ENCODE measurements at places on chromosomes 4 and X.
A peak's percentile ranks its signal among the peaks of the same experiment; 100 is the strongest.

- DNase-seq: no peak
These were observed 26.0 kb downstream of the TBC1D19 start for GRCh38 chr4:26609868-26610267.

- peak; percentile 22 for DNase-seq
These were observed 64.5 kb downstream of the GPC4 start for GRCh38 chrX:133350751-133351150.

DNA sequence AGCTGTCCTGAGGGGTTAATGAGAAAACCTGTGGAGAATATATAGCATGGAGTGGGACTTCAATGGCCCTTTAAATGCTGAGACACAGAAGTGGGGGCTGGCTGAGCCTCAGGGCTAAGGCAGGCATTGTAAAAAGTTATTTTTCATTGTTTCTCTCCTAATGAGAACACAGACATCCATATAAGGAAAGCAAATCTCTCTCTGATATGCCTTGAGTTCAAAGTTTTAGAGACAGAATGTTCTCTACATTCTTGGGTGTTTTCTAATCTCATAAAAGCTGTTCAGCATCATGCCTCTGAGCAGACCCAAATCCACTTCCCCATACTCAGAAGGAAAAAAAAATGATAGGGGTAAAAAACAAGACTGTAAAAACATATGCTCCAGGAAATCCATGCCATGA is 16.8 kb upstream of the RAB40A start:
- no peak for DNase-seq

DNA sequence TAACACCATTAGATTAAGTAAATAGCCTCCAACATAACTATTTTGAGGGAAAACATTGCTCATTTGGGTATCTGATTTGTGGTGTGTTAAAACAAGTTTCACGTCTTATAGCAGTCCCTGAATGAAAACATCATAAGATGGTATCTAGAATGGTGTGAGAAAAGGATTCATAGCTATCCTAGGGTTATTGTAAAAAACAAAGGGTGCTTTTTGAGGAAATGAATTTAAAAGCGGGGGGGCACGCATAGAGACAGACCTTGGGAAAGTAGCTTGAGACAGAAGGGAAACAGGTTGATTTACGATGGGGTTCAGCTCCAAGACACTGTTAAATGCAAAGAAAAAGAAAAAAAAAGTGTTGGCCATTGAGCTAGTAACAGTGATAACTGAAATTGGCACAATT is 768 bp upstream of the CXCL10 start:
- no peak for DNase-seq

DNA sequence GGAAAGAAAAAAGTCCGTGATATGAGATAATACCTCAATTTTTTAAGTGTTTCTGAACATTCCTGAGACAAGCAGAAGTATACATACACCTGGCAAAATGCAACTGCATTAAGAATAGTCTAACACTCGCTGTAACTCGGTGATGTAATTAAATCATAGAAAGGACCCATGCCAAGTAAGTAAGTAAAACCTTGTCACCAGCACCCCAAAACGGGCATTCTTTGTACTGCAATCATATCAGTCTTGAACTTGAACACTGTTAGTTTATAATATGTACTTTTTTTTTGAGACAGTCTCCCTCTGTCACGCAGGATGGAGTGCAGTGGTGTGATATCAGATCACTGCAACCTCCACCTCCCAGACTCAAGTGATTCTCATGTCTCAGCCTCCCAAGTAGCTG is 47.4 kb downstream of the SMIM14 start:
- DNase-seq: no peak

DNA sequence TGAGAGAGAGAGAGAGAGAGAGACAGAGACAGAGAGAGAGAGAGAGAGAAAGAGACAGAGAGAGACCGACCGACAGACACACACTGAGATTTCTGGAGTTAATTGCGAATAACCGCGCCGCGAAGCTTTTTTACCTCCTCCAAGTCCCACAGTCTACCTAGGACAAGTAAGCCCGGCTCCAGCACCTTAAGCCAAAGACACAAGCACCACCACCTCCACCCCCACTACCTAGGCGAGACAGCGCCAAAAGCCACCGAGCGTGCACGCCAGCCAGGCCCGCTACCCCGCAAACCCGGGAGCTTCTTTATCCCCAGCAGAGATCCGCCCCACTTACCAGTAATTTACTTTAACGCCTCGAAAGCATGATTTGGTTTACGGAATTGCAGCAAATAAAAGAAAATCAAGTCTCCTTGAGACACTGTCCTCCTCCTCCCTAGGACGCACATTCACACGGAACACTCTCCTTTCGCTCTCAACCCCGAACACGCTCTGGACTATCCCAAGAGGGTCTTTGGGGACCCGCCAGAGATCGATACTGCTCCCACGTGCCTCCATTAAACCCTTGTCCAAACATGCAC is 649.6 kb upstream of the DIPK2B start:
- no peak for DNase-seq

DNA sequence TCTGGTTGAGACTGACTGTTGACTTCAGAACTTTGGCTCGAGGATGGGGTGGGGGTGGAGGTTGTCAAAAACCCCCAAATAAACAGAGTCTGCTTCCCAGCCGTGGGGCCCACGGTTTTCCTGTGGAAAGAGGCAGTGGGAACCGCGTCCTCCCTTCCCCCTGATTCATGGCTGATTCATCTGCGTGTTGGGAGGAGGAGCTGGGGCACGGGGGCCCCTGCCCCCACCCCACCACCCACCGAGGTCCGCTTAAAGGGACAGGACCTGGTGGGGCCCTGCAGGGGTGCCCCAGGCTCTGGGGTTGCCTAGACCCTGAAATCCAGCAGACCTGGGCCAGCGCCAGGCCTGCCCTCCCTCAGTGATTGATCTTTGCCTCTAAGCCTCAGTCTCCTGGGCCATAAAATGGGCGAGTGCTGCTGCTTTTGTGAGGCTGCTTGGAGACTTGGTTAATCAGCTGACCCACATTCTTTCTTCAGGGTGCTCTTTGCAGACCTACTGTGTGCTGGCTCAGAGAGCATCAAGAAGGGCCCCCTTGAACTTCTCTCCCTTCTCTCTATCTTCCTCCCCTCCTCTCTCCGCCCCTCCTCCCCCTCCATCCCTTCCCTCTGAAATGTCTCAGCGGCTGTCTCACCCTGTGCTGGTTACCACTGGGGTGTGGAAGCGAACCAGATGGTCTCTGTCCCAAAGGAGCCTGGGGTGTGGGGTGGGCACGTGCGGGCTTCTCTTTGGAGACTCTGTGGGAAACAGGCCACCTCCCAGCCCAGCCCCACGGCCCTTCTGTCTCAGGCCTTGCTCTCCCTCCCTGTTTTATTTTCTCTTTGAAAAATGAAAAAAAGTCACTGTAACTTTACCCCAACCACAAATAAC is 9.1 kb downstream of the HTRA3 start:
- no peak for DNase-seq

GRCh38 chr4:153222707-153223426 is 18.6 kb downstream of the TRIM2 start:
- DNase-seq: peak; percentile 71

- DNase-seq: no peak
These were observed 11.3 kb upstream of the DHX15 start for GRCh38 chr4:24595659-24596058.

- DNase-seq: no peak
These were observed 265.7 kb downstream of the IQCM start for GRCh38 chr4:149549911-149550310.

- no peak for DNase-seq
These were observed 136.1 kb upstream of the WDFY3 start for GRCh38 chr4:85102606-85103005.

GRCh38 chrX:120452131-120452530 is 17.0 kb downstream of the LAMP2 start:
- DNase-seq: no peak

GRCh38 chr4:99847362-99847976 is 30.8 kb downstream of the DAPP1 start:
- no peak for DNase-seq

DNA sequence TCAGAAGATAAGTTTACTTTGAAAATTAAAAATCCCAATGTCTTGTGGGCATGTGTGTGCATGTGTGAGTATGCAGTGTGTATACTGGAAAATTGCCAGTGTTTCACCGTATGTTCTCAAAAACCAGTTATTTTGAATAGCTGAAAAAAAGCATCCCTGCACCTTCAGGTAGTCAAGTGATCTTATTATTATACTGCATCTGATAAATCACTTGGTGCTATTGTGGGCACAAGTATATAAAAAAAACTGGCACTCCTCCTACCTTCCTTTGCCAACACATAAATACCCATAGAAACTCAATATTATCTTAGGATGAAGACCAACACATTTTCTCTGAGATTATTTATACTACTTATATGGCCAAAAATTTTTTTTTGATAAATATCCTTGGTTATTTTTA is 91.5 kb upstream of the MAP9 start:
- DNase-seq: no peak

DNA sequence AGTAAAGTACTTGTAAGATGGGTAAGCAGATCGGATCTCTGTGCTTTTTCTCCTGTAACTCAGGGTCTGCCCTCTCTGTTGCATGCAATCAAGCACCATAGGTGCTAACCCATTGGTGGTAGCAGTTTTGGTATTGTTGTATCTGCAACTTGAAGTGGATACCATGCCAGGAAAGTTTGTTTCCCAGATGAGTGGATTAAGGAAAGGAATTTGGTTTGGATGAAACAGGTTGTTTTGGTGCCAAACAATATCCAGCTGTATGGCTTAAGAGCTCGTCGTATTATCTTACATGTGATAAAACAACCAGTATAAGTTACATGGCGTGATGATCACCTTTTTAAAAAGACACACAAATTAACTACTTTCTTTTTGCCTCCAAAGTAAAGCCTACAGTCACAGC is 280.9 kb upstream of the TENM3 start:
- no peak for DNase-seq

DNA sequence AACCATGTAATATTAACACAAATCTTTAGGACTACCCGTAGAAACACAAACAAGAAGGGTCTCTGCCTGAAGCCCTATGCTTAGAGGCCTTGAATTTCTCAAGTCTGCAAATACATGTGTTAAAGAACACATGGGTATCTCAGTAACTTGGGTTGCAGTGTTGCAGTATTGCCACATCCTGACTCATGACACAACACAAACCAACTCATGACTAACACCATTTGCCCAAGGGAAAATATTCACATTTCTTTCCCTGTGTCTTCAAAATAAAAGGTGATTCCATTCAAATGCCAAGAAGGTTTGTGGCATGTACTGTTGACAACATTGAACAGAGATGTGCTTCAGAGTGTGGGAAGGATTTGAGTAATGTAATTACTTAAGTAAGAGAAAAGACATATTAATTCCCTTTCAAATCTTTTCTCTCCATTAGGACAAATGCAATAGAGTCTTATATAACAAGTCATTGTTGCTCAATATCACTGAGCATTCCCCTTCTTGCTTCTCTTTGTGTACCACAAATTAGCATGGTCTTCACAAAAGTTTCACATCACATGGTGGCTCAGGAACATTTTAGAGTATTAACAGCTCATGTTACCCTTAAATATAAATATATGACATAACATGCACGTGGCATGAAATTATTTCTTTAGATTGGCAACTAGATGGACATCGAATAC is 487.1 kb downstream of the STPG2 start:
- no peak for DNase-seq

Measured in mesothelial cell of epicardium (in vitro differentiated cells).